ENCODE measurements at places on chromosomes 6 and 20. TPM values are rescaled to one million over a fixed set of nuclear protein-coding genes. Genes with fewer than 3 reads are reported as not detected.

DNA sequence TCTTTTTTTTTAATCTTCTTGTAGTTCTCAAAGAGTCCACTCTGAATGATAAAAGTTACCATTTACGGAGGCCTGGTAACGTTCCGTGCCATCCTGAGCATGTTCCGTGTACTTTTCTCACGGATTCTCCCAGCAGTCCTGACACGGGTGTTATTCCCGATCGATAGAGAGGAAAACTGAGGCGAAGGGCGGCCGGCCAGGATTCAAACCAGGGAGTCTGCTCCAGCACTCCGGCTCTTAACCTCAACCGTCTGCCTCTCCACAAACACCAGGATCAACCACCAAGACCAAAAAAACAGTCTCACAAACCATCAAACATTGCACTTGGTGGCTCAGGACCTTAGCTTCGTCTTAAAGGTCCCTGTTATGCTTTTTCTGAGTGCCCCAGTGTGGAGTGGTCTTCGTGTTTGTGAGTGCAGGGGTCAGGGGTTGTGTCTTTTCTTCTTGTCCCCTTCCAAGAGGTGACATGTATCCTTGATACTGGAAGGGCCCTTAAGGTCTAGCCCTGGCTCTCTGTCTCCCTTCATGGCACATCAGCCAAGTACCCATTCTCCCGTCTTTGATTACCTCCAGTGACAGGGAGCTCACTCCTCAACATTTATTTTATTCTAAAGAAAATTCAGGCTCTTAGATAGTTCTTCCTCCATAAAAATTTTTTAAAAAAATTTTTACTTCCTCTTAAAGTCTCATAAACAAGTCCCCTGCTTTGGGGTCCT lies 35.1 kb downstream of the SRC start:
- H3K27ac ChIP-seq: peak overlapping the region; percentile 81
- H3K4me3 ChIP-seq: peak overlapping the region; percentile 8
- no peaks in the 10 kb centered on the region for H3K27me3 ChIP-seq
- H3K4me1 ChIP-seq: peaks cover 57% of the 10 kb centered on the region
- DNase-seq: no peak
- H3K36me3 ChIP-seq: peaks cover 15% of the 10 kb centered on the region

DNA sequence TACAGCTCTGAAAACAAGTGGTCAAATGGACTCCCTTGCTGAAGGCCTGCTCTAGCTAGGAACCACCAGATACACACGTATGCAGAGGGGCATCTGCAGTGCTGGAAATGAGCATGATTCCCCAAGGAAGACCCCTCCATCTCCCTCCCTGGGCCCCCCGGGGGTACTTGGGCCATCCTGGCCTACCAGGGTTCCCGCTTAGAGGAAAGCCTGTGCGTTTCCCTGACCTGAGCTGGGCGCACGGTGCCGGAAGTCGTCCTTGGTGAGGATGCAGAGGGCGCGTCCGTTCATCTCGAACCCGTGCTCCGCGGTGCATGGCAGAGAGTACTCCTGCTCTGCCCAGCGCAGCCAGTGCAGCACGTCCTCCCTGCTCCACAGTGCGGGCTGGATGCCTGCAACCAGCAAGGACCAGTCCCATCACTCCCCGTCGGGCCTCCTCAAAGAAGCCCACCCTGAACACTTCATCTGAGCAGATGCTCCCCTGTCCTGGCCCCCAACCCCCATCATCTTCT lies 11.8 kb downstream of the ETV7 start:
- no peak for DNase-seq
- H3K27ac ChIP-seq: no peak overlapping the region
- H3K27me3 ChIP-seq: peaks cover 5% of the 10 kb centered on the region
- no peak overlapping the region for H3K4me3 ChIP-seq
- H3K36me3 ChIP-seq: no peaks in the 10 kb centered on the region
- peaks cover 8% of the 10 kb centered on the region for H3K4me1 ChIP-seq

GRCh38 chr20:51269671-51270070 lies 246.8 kb upstream of the KCNG1 start:
- H3K4me3 ChIP-seq: no peak overlapping the region
- H3K27me3 ChIP-seq: peaks cover 1% of the 10 kb centered on the region

DNA sequence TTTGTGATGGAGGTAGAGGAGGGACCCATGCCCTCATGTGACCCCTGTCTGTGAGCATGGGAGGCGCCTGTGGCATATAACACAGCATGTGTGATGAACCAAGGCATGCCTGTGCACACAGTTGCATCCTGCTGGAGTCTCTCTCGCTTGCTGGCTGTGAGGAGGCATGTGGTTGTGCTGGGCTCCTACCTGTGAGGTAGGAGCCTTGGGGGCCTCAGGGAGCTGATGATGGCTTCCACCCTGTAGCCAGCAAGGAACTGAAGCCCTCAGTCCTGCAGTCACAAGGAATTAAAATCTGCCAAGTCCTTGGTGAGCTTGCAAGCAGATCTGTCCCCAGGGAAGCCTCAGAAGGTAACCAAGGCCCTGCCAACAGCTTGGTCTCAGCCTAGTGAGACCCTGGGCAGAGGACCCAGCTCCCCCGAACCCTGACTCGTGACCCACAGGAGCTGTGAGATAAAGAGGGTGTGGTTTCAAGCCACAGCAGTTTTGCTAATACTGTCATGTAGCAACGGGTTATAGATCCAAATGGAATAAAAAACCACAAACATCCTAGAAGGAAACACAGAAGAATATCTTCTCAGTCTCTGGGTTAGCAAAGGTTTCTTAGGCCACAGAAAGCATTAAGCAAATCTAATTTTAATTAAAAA lies 145.7 kb downstream of the WDR27 start:
- no peak overlapping the region for H3K27ac ChIP-seq
- DNase-seq: no peak
- peaks cover 14% of the 10 kb centered on the region for H3K4me1 ChIP-seq
- no peak overlapping the region for H3K4me3 ChIP-seq

DNA sequence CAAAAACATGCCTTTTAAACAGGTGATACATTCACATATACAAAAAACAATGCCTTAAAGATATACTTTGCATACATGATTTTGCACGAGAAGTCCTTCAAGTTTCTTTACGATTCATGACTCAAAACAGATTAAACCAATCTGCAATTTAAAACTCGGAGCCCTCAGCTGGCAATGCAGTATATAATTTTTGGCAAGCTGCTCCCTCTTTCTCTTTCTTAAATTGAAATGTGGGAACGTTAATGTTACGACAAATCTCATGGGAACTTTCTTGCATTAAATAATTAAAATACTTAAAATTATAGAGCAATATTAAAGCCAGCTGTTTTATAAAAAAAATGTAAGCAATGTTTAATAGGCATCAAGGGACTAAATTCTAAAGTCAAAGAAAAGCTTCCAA lies 334.6 kb downstream of the ESR1 start:
- H3K27ac ChIP-seq: no peak overlapping the region
- no peaks in the 10 kb centered on the region for H3K4me1 ChIP-seq
- H3K27me3 ChIP-seq: no peaks in the 10 kb centered on the region
- DNase-seq: no peak

Gene HLA-DQB1
- total RNA-seq: 310 TPM

Gene ZNF165
- 6.0 TPM for total RNA-seq
